ENCODE measurements at places on chromosomes 1 and 21. TPM values are rescaled to one million over a fixed set of nuclear protein-coding genes. Genes with fewer than 3 reads are reported as not detected.

ZBTB17 gene
- total RNA-seq: 12.8 TPM

LY9 gene
- total RNA-seq: 0.15 TPM

SELP gene
- not detected for total RNA-seq

RSPH1 gene
- total RNA-seq: 0.66 TPM

FAM151A gene
- total RNA-seq: 0.26 TPM

Data from A549 treated with AZD2906 at 1 μM for 4 hours (cell line).